ENCODE measurements at places on chromosomes 2 and 18.

GRCh38 chr2:105104208-105104731, 66.4 kb downstream of the MRPS9 start:
- no peak for DNase-seq

GRCh38 chr2:204268971-204269370, 276.3 kb upstream of the PARD3B start:
- DNase-seq, result no peak

DNA sequence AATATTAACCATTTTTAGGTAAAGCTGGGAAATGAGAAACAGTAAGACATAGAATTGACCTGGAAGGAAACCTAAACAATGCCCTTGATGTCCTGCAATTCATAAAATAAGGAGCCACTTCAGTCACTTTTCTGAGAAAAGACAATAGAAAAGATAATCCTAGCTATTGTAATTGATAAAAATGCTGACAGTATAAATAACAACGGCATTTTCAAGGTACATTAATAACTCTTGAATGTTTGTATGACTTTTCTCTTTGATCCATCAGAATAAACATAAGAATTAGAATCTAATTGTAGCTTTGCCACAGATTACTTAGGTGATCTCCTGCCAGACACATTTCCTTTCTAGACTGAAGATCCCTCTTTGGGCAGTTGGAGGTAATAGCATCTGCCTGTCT, 719.5 kb downstream of the SLC4A3 start:
- DNase-seq, result no peak

DNA sequence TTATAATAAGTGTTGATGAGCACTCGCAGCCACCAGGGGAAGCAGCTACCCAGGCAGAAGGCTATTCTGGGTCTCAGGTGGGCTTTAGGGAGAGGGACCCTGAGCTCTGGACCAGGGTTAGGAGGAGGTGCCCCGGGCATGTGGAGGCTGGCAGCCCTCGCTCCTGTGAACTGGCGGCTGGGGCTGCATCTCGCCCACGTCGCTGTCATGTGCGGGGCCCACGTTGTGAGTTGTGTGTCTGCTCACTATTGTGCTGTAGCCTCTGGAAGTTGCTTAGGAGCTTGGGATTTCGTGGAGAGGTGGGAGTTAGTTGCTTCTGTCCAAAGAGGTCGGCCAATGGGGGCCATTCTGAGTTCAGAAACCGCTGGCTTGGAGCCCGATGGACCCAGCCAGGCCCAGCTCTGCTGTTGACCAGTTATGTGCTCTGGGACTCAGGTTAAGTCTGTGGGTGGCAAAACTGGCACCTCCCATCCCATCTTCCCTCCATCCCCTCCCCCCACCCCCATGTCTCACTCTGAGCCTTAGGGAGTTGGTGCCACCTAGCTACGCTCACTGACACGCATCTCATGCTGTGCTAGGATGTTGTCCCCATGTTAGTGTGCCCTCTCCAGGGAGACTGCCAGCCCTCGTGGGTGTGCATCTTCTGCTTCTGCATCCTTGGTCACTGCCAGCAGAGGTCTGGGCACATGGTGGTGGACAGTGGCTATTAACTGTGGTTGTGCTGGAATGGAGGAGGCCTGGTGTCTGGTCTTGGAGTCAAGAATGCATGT, 18.5 kb downstream of the RRM2 start:
- DNase-seq, result no peak

DNA sequence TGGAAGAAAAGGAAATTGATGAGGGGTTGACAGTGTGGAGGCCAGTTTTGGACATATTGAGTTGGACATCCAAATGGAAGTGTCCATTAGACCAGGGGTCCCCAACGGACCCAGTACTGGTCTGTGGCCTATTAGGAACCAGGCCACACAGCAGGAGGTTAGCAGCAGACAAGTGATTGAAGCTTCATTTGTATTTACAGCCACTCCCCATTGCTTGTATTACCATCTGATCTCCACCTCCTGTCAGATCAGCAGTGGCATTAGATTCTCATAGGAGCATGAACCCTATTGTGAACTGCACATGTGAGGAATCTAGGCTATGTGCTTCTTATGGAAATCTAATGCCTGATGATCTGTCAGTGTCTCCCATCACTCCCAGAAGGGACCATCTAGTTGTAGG, 99.1 kb downstream of the MTX2 start:
- no peak for DNase-seq

GRCh38 chr2:144152817-144153271, 367.1 kb downstream of the ZEB2 start:
- no peak for DNase-seq

DNA sequence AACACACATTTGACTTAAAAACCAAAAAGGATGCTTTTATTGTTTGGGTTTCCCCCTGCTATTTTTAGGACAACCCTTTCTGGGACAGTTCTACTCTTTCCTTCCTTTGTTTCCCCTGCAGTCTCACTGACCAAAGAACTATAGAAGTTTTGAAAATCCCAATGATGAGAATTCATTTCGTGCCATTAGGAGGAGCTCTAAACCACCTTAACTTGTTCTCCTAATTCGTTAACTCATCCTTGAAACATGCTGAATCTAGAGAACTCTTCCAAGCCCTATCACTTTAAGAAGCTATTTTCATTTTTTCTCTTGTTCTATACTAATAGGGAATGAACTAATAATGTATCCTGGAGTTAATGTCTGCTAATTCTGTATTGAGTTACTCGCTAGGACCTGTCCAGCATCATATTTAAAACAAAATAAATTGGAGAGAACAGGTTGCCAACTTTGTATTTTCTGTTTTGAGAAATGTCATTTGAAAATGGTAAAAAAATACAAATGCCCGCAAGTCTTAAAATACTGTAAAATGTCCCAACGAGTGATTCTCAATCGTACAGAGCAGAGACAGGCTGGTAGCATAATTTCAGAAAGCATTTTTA, 62.9 kb downstream of the AFTPH start:
- no peak for DNase-seq

DNA sequence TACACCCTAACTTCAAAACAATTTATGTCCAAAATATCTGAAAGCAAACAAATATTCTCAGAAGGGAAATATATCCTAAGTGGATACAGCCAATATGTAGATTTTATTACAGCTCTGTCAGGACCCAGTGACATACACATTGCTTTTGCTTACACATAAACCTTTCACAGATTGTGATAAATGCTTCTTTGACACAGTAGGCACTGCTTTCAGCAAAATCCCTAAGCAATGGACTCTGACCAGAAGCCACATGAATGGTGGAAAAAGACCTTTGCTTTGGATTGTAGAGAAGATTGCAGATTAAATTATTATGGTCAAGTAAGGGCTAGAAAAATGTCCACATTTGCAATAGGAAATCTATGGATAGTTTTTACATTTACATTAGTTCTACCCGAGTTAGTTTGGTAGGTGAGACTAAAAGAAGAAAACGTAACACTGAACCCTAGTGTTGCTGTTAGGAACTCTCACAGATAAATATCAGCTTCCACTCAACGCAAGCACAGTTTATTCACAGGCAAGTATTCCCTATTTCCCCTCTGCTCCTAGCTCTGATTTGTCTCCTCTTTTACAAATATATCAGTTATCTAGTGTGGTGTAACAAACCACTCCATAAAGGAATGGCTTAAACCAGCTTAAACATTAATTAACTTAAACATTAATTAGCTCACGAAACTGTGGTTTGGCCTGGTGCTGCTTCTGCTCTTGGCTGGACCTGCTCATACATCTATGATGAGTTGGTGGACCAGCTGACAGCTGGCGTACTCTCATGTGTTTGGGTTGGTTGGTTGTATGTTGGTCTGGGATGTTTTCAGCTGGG, 23.6 kb upstream of the SERPINE2 start:
- DNase-seq, result no peak

DNA sequence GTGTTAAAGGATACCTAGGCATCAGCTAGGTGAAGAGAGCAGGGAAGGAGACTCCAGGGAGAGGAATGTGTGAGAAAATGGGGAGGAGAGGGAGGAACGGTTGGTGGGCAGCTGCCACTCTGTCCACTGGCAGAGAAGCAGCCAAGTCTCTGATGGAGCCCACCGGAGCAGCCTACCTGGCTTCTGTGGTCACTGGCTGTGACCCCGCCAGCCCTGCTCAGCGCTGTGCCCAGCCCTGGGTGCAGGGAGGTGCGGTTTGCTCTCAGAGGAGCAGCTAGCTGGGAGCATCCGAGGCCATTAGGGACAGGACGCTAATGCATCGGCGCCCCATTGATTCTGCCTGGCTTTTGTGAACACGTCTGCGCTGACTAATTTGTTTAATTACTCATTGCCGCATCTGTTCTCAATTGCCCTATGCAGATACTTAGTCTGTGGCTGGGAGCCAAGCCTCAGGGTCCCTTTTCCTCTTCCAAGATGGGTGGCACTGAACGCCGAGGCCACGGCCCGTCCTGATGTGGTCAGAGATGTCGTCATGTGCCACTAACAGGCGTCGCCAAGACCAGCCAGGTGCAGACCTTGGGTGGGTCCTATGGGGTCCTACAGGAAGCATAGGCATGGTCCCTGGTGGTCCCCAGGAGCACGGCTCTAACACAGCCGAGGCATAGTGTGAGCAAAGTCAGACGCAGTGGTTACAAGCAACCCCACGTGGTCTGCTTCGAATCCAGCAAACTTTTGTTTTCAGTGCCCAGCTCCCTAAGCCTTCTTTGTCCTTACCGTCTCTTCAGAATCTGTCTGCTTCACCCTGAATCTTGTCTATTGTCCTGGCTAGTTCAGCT, 82.0 kb downstream of the RRM2 start:
- DNase-seq, result no peak

- no peak for DNase-seq
Measured at GRCh38 chr2:215753808-215754207, 259.5 kb downstream of the MREG start.

GRCh38 chr2:96354492-96354891, 18.9 kb downstream of the NCAPH start:
- DNase-seq, result no peak

GRCh38 chr2:200905618-200906296, 16.6 kb downstream of the NIF3L1 start:
- peak; percentile 73 for DNase-seq

DNA sequence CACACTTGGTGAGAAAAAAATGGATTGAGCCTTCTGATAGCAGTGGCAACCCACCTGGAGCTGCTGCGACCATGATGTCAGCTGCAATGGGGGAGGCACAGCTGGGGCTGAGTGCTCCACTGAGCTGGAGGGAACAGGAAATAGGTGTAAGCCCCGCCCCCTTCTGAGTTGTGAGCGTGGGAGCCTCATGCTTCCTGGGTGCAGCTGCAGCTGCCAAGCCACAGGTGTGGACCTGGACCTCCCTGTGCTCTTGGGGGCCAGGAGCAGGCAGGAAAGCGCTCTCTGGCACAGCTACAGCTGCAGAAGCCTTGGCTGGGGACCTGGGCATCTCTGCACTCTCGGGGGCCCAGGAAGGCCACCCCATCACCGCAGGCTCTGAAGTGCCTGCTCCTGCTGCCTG, 970.6 kb downstream of the DCDC2C start:
- peak; percentile 23 for DNase-seq

DNA sequence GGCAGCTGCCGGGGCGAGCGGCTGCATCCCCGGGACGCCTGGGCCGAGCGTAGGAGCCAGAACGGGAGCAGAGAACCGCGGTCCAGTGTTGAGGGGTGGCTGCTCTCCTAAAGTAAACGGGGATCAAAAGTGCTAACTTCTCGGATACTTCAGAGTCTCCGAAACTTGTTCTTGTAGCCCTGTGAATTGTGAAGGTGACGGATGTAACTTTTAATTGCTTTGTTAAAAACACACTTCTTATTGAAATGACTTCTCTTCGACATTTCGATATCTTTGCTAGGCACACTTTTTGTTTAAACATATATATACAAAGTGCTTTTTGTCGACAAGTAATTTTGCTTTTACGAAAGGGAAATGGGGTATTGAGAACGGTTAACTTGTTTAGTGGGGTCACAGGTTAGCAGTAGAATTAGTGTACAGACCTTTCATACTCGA, 540 bp downstream of the ATP9B start:
- no peak for DNase-seq

- DNase-seq, result no peak
Measured at GRCh38 chr18:63619661-63620060, 24.4 kb downstream of the SERPINB4 start.

DNA sequence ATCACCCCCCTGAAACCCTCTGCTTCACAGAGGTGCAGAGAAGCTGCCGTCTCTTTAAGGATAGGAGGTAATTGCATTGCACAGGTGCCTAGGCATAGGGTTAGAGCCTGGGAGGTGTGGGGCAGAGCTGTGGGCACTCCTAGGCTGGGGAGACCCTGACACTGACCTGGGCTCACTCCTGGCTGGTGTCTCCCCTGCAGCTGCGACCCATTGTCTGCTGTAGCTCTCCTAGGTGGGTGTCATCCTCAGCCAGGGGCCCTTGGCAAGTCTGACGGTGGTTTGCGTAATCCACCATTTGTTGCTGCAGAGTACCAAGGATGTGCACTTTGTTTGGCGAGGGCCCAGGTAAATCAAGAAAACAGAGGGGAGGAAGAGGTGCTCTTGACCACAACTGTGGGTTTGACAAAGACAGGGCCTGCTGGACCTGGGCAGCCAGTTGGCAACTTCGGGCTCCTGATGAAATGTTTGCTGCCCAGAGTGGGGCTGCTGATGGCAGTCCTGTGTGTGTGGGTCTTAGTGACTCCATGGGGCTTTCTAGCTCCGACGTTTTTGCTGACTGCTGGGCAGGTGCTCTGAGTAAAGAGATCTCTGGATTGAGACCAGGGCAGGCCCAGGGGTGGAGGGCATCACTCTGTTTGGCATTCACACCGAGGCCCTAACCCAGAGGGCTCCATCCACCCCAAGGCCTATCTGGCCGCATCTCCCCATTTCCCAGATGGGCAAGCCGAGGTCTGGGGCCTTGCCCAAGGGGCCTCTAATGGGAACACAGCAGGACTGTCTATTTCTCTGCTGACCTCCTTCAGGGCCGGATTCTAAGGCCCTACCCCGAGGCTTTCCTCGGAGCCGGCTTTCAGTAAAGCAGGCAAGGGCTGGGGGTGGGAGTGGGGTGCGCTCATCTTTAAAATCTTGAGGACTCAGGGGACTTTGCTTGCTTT, 67.7 kb downstream of the EDAR start:
- no peak for DNase-seq

DNA sequence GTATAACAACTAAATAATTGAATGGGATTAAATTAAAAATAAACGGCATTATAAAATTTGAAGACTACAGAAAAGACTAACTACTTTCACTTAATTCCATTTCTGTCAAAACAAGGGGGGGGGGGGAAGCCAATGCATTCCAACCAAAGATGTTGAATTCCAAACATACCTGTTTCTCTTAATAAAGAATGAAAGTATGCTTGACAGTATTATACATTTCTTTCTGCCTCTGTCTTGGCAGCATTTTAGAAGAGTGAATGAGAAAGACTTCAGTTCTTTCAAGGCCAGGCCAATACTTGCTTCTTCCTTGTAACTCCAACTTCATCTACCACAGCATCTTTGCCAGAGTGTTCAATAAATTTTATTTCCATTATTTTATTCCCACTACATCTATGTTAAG, 65.9 kb downstream of the PDE11A start:
- no peak for DNase-seq
